ENCODE measurements at places on chromosomes 16 and 17.

DNA sequence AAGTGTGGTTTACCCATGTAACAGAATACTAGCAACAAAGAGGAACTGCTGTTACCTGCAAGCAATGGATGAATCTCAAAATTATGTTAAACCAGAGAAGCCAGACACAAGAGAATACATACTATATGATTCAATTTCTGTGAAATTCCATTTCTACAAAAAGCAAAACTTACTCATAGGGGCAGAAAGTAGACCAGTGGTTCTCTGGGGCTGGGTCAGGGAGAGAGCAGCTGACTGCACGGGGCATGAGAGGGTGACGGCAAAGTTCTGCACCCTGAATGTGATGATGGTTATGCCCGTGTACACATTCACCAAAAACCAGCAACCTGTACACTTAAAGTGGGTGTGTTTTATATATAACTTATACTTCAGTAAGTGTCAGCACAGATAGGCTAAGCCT lies 3.1 kb downstream of the ZNF843 start:
- DNase-seq = no peak

DNA sequence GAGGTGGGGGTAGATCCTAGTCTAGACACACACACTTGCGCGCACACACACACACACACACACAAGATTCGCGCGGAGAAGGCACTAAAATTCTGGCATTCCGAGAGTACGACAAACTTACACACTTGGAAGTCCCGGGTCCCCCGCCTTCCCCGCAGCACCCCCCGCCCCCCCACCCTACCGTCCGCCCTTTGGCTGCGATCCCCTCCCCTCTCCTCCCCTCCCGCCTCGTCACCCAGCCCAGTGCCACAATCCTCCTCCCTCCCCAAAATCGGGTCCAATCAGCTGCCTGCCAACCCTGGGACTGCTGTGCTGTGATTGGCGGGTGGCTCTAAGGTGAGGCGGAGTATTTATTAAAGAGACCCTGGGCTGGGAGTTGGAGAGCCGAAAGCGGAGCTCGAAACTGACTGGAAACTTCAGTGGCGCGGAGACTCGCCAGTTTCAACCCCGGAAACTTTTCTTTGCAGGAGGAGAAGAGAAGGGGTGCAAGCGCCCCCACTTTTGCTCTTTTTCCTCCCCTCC lies at the start of gene SOX9:
Gene SOX9 (plus strand): TSS at position 379 of the 522 bp plus-strand sequence. CDS start 372 bp downstream, outside the sequence.
- DNase-seq = peak; percentile 95

- no peak for DNase-seq
These were observed 136.5 kb downstream of the C16orf78 start for GRCh38 chr16:49510141-49510540.

GRCh38 chr16:11796227-11797165 lies 562 bp downstream of the ZC3H7A start:
- peak; percentile 30 for DNase-seq

DNA sequence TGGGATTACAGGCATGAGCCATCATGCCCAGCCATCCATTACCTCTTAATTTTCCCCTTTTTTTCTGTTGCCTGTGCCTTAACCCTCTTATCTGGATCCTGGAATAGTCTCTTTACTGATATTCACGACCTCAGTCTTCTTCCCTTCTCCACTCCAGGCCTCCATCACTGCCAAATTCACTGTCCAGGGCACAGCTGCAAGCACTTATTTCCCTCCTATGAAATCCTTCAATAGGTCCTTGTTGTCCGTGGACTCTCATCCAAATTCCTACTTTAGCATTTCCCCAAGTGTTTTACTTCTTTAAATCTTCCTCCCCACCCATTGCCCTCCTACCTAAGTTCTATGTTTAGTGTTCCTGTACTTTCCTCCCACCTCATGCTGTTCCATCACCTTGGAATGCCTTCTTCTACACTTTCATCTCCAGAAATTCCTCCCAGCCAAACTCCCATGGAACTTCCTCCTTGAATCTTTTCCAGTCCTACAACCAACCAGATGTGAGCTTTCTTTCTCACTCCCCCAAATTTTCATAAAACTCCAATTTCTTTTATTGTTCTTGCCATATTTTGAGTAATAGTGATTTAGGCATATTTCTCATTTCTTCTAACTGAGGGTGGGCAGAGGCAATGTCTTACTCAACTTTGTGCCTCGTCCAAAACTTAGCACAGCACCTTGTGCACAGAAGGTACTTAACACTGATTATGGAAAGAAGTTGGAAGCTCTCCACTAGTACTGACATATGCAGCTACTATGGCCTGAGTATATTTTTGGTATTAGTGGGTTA lies 35.3 kb downstream of the FAM20A start:
- DNase-seq = no peak

DNA sequence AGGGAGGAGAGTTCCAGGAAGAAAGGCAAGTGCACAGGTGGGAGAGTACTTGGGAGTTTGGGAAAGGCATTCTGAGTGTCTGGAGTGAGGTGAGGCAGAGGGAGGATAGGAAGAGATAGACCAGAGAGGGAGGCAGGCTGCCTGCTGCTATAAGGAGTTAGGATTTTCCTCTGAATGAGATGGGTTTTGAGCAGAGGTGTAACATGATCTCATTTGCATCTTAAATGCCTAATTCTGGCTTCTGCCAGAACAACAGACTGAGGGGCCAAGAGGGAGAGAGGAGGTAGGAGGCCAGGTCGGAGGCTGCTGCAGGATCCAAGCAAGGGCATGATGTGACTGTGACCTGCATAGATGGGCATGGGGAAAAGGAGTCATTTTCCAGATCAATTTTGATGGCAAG lies 31.5 kb upstream of the IRX6 start:
- DNase-seq = no peak

GRCh38 chr16:79651363-79651762 lies 50.8 kb upstream of the MAF start:
- peak; percentile 47 for DNase-seq

- no peak for DNase-seq
These were observed 3.2 kb upstream of the IGF2BP1 start for GRCh38 chr17:48993951-48994350.

DNA sequence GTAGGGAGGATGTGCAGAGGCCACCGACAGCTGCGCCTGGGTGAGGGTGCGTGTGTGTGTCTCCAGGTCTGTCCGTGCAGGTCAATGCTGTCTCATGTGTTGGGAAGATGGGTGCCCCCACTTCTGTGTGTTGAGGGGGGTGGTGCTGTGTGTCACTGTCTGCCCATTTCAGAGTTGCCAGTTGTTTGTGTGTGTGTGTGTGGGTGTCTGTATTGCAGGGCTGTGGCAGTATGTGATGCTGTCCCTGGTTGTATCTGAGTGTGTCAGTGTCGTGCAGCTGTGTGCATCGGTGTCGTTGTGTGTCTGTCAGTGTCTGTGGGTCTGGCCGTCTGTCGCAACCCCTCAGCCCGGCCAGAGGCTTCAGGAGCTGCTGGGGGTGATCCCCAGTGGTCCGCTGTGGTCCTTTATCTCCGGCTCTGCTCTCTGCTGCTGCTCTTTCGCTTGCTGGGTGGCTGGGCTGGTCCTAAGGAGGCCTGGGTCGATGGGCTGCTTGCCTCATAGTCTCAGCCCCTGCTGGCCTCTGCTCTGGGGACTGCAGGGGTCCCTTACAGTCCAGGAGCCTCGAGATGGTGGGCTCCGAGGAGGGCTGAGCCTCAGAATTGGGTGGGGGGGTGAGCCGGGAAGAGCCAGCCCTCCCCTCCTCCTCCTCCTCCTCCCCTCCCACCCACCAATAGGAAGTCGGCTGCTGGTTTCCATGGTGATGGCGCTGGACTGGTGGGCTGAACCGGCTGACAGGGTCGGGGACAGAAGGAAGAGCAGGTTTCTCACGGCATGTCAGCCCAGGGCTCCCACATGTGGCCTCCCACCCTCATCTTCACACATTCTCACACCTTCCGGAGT lies at the start of gene TSPOAP1:
Gene TSPOAP1 (minus strand): TSS at position 601 of the 840 bp plus-strand sequence. CDS start 875 bp downstream, outside the sequence.
- peak; percentile 48 for DNase-seq

GRCh38 chr17:53090770-53091169 lies 732.0 kb upstream of the KIF2B start:
- no peak for DNase-seq

- peak; percentile 61 for DNase-seq
These were observed 14.3 kb downstream of the CNOT1 start for GRCh38 chr16:58615280-58615679.

- DNase-seq = no peak
These were observed 2.9 kb upstream of the WIPI1 start for GRCh38 chr17:68460146-68460545.

DNA sequence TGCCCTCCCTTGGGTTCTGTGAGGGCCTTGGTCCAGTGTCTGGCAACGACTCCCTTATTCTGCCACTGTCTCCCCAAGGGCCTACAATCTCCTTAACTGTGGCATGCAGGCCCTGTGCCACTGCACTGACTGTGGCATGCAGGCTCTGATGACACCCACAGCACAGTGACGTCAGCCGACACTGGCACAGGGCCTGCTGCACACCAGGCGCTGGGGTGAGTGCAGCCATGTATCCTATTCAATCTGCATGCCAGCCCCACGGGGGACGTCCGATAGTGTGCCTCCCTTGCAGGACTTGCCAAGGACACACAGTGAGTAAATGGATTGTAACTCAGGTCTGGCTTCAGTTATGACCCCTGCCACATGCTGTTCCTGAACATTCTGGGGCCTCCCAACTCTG lies 39.8 kb upstream of the RASD1 start:
- peak; percentile 43 for DNase-seq

GRCh38 chr16:50666658-50667496 lies 14.2 kb downstream of the SNX20 start:
- no peak for DNase-seq

DNA sequence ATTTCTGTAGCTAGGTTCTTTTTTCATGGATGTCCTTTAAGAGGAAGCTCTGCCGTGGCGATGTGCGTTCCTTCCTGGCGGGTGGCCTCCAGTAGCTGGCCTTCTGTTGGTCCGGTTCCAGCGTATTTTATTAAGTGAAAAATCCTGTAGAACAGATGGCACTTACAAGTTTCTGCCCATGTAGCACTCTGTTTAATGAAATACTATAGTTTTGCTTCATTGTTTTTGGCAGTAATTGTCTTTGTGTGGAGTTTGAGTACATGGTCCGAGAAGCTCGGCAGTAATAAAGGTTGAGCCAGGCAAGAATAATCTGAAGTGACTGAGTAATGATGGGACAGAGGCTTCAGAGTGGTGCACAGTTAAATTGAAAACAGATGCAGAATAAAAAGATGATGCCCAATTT lies 20.4 kb downstream of the USP10 start:
- peak; percentile 50 for DNase-seq

GRCh38 chr16:50449800-50450199 lies 81.0 kb upstream of the BRD7 start:
- no peak for DNase-seq

GRCh38 chr16:88619859-88620815 lies 18.2 kb upstream of the IL17C start:
- no peak for DNase-seq

GRCh38 chr16:89324056-89325010 lies 106.8 kb downstream of the ZNF778 start:
- DNase-seq = peak; percentile 69

GRCh38 chr16:85638695-85639409 lies 25.7 kb downstream of the GSE1 start:
- no peak for DNase-seq

DNA sequence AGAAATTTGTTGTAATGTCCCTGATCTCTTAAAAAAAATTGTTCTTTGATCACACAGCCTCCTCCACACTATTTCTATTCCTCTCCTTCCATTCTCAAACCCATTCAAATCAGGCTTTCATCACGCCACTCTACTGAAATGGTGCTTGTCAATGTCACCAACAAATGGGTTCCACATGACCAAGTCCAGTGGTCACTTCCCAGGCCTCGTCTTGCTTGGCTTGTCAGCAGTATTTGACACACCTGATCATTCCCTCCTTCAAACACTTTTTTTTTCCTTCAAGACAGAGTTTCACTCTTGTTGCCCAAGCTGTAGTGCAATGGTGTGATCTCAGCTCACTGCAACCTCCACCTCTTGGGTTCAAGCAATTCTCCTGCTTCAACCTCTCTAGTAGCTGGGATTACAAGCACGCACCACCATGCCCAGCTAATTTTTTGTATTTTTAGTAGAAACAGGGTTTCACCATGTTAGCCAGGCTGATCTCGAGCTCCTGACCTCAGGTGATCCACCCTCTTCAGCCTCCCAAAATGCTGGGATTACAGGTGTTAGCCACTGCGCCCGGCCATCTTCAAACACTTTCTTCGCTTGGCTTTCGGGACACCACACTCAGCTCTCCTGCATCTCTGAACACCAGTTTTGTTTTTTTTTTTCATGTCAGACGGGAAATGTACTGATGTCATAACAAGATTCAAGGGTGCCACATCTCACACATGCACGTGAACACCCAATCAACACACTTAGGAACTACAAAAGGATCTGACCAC lies 18.3 kb downstream of the NQO1 start:
- DNase-seq = no peak

DNA sequence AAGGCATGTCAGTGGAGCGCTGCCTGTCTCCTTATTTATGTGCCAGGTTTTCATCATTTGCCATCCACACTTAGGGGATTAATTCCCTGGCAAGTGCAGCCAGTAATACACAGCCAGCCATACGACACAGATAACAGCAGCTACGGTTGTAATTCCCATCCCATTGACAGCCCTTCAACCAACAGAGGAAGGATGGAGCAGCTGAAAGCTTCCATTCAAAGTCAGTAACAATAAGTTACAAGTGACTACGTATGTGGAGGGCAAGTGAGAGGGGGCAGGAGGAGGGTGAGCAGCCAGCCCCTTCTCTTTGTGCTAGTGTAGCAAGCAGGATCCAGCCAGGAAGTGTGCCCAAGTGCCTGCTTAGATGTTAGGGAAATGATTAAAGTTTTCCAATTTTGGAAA lies 53.8 kb upstream of the LYRM9 start:
- no peak for DNase-seq

DNA sequence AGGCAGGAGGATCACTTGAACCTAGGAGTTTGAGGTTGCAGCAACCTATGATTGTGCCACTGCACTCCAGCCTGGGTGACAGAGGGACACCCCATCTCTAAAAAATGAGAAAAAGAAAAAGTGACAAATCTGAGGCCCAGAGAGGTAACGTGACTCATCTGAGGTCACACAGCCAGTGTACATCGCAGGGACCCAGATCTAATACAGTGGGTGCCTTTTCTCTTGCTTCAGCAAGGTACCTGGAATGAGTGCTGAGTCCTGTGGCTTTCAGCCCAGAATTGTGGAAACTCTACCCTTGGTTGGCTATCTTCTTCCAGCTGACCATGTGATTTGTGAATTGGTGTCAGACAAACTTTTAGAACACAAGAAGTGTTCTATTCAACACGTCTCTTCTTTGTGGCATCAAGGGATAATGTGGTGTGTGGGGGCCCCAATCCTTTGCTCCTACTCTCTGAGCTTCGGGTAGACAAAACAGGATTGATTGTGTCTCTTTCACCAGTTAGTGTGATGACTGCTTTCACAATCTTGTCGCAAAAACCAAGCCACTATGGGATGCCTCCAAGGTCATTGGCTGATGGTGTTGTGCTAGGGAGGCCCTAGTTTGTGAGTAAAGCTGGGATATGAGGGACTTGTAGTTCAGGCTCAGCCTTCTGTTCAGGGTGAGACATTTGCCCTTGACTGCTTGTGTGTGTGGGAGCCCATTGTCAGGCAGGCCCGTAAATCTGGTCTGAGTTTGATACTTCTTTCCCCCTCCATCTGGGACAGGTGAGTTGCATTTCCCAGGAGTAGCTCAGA lies 71.0 kb downstream of the MSI2 start:
- no peak for DNase-seq

GRCh38 chr17:80279895-80280294 lies 19.2 kb downstream of the RNF213 start:
- DNase-seq = no peak

GRCh38 chr17:63475491-63476412 lies 1.1 kb upstream of the ACE start:
- no peak for DNase-seq

Measured in fibroblast of skin of abdomen (primary cell).